ENCODE measurements at places on chromosomes 4 and X. TPM values are rescaled to one million over a fixed set of nuclear protein-coding genes. Genes with fewer than 3 reads are reported as not detected.
A peak's percentile ranks its signal among the peaks of the same experiment; 100 is the strongest.

- DNase-seq = no peak
Measured at GRCh38 chr4:80138551-80139538, 58.5 kb upstream of the PRDM8 start.

DNA sequence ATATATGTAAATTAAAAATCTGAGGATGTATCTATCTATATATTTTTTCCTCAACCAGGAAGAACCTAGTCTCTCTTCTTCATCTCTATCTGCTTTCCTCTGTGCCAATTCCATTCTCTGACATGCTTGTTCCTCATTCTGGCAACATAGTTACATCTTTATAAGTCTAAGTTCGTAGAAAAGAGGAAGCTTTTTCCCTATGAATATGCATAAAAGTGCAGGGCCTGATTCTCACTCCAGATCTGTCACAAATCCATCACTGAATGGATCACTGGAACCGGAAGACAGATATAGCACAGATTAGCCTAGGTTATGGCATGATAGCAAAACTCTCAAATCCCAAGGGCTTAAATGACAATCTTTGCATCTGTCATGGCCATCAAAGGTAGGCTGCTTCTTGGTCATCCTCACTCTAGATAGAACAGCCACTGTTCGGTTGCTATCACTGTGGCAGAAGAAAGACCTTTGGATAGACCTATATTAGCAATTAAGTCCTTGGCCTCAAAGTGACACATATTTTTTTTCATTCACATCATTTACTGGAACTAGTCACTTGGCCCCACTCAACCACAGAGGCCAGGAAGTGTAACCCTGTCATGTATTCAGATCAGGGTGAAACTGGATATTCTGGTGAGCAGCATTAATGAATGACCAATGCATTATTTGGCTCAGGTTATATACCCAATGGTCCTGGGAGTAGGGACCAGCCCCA is 22.2 kb downstream of the DTHD1 start:
- DNase-seq = no peak

The RAB41 gene
- not detected for total RNA-seq

GRCh38 chr4:174036111-174036510 is 247.4 kb downstream of the FBXO8 start:
- DNase-seq = no peak

- DNase-seq = no peak
Measured at GRCh38 chr4:26884026-26884425, 23.4 kb downstream of the STIM2 start.

DNA sequence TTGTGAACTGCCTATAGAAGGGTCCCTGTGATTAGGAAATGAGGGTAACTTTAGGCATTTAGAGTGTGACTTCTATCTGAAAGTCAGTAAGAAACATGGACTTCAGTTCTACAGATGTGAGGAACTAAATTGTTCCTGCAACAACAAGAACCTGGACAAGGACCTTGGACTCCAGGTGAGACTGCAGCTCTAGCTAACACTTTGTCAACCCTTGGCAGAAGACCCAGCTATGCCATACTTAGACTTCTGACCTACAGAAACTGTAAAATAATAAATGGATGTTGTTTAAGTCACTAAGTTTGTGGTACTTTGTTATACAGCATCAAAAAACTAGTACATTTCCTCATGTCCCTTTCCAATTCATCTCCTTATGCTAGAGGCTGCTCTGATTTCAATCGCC is 580.8 kb downstream of the IQCM start:
- no peak for DNase-seq

- no peak for DNase-seq
Measured at GRCh38 chr4:1989533-1990347, 19.0 kb downstream of the NELFA start.

GRCh38 chr4:1330761-1331590 is 16.0 kb upstream of the UVSSA start:
- DNase-seq = no peak

The MAGEA9B gene
- not detected for total RNA-seq

The REST gene
- 34.0 TPM for total RNA-seq

DNA sequence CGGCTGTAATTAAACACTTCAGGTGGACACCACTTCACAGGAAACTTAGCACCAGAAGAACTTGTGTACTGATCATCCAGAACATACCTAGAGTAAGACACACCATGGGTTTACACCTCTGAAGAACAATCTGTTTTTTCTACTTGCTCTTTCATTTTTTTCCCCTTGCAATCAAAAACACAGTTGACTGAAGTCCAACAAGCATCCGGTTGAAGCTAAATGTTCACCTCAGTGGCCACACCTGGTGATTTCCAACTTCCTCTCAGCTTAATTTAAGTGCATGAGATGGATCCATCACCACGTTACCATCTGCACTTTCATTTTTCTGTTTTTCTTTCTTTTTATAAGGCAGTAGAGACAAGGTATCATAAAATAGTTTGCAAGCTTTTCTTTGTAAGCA is 4.9 kb upstream of the TXK start:
- DNase-seq = no peak

DNA sequence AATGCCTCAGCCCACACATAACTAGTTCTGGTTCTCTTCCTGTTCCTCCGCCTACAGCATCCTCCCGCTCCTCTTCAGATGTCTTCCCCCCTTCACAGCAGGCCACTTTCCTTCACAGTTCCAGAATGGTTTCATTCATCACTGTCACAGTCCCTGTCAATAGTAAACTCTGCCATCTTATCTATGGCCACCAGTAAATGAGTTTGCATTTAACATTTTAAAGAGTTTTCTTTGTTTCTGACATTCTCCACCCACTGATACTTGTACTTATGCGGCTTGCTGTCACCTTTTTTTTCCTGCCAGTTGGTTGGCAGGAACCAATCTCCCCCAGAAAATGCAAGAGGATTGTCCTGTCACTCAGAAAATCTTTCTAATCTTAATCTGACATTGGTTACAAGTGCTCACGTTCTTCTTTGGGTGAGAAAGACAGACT is 114.1 kb downstream of the GLUD2 start:
- no peak for DNase-seq

The RHOXF1 gene
- not detected for total RNA-seq

The CAPN6 gene
- total RNA-seq = not detected

GRCh38 chr4:161581262-161582230 is 582.3 kb downstream of the FSTL5 start:
- no peak for DNase-seq

- no peak for DNase-seq
Measured at GRCh38 chr4:42501624-42502401, 104.5 kb downstream of the SHISA3 start.

The GALNTL6 gene
- not detected for total RNA-seq

- DNase-seq = no peak
Measured at GRCh38 chrX:23235051-23235450, 99.6 kb upstream of the PTCHD1 start.

DNA sequence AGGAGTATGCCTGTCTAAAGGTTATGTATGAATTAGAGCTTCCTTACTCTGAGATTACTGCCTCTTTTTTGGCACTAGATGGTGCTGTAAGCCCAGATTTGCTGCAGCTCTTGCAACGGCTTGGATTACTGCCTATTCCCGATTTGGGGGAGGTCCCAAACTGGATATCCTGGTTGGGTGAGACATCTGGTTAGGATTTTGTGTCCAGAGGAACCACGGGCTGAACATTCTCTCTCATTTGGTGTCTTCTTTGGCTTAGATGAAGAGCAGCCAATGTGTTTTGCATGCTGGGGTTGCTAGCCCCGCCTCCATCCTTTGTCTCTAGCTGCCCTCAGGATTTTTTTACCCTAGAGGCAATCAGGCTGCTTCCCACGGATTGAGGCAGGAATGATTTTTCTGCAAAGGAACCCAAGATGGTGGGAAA is 31.9 kb downstream of the F8A1 start:
- peak; percentile 2 for DNase-seq

Data from pulmonary artery endothelial cell (primary cell).